ENCODE measurements at places on chromosomes 13 and 19.

GRCh38 chr13:95256091-95256490 lies 45.2 kb downstream of the ABCC4 start:
- DNase-seq: no peak

DNA sequence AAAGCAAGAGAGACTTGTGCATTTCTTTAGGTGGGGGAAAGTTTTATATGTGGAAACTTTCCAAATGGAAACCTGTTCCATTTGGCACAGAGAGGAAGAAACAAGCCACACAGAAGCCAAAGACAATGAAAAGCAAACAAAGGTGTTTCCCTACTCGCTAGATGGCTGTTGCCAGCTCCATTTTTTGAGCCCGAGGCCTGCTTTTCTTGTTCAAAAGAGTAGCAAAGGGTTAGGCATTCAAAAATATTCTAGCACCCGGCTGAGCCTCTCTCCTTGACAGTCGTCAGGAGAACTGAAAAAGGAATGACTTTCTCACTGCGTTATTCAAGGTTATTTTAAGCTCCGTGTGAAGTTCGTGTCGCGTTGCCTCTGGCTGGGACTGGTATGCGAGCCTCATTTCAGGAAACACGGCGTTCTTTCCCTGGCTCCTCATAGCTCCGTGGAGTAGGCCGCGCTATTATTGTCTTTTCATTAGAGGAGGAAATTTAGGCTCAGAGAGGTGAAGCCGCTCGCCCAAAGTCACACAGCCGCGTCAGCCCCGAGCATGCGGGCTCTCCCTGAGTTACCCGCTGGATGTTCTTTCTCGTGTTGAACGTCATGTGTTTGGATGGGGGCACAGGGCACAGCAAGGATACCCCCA lies 7.6 kb downstream of the TRPM4 start:
- DNase-seq: no peak

- DNase-seq: no peak
These were observed 32.0 kb downstream of the ZFR2 start for GRCh38 chr19:3836887-3837286.

DNA sequence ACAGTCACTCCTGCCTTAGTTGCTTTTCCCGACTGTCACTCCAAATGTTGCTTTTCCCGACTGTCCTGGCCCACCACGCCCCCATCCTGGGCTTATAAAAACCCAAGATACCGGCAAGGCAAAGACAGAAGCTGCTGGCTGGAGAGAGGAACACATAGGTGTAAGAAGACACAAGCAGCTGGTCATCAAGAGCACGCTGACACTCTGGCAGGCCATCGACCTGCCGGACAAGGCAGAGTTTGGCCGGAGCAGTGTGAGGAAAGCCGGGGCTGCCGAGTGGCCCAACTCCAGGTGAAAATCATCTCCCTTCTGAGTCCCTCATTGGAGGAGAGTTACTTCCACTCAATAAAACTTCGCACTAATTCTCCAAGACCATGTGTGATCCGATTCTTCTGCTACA lies 349.5 kb downstream of the SLITRK1 start:
- no peak for DNase-seq

DNA sequence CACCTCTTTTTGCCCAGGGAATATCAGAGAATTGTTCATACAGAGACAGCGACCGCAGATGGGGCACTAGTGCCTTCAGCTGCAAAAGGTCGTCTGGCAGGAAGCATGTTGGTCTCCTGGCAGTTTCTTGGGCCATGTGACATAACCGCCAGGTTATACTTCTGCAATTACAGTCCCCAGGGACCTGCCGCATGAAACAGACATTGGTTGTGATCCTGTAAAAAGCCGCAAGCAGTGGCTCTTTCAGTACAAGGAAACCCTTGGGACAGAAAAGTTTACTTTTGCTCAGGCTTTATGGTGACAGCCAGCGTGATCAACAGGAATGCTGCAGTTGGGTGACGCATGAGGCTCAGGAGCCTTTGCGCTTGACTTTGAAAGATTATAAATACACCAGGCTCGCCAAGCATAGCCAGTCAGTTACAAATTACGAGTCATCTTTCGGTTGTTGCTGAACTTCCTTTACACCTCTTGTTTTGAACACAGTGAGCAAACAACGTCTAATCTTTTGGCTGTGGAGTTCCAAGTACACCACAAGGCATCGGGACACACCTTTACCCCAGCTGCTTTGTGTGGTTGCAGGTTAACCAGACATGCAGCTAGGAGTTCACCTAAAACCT lies 50.5 kb upstream of the UBE2L5 start:
- DNase-seq: no peak

Measured in AG09319 (cell line).